ENCODE measurements at places on chromosomes 2 and 18.

- no peak for DNase-seq
These were observed at the start of gene CGREF1 for GRCh38 chr2:27118525-27119329. CGREF1 (minus strand) TSS chr2:27119128; CDS start chr2:27104366, 14,762 bp downstream.

DNA sequence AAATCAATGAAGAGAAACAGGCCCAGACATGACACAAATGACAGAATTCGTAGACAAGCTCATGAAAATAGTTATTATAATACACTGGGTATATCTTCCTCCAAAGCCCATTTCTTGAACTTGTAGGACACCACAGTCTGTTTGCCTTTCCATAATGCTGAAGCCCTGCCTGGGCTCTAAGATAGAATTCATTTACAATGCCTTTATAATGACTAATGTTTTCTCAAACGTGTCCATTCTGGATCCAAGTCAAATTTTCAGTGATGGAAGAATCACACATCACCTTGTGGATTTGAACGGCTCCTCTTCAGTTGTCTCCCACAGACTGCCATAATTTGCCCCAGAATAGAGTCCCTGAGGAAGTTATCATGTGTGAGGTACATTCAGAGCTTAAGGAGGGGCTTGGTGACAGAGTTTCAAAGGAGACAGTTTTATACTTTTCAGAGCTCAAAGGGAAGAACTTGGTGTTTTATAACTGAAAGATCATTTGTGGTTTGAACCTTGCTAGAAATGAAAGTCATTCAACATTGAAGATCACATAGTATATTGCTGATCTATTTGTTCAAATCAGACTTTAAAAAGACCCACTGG lies 38.2 kb downstream of the CASP8 start:
- DNase-seq: no peak

DNA sequence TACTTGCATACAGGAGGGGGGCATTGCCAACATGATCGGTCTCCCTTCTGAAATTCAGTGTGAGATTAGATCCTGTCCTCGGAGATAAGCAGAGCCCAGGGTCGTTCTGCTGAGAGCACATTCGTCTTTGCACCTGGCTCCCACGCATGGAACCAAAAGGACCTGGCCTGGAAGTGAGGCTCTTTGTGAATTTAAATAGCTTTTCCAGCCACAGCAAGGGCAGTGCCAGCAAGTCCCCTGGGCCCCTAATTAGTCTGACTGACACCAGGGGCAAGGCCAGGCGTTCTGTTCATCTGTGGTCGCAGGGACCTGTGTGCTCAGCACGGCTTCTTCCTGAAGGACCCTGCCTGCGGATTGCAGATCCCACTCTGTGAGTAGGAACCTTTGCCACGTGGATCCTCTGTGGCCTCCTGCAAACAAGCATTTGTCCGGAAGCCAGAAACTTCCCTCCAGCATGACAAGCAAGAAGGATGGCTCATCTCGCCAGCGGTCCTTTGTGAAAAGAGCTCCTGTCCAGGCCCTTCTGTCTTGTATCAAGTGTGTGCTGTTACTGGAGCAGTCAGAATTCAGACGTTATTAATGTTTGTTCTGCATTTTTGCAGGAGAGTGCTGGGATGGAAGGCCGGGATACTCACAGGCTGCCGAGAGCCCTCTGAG lies 128.7 kb downstream of the TPO start:
- no peak for DNase-seq

DNA sequence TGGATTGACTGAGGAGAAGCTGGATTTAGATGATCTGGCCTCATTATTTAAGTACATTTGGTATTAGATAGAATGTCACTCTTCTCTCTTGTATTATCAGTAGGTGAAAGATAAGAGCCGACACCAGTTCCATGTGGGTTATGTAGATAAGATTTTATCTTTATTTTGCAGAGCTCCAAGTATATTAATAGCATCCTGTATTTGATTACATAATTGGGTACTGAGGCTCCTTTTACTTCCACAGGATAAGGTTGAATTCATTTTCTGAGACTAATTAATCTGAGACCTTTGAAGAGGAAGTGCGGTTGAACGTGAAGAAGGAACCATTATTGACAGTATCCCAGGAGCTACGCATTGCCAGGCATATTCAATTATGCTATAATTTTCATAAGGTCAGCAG lies 32.8 kb upstream of the CD226 start:
- DNase-seq: no peak

- no peak for DNase-seq
These were observed 114.9 kb upstream of the AGAP1 start for GRCh38 chr2:235378944-235379343.

- no peak for DNase-seq
These were observed 186.8 kb downstream of the ZNF521 start for GRCh38 chr18:25164848-25165811.

DNA sequence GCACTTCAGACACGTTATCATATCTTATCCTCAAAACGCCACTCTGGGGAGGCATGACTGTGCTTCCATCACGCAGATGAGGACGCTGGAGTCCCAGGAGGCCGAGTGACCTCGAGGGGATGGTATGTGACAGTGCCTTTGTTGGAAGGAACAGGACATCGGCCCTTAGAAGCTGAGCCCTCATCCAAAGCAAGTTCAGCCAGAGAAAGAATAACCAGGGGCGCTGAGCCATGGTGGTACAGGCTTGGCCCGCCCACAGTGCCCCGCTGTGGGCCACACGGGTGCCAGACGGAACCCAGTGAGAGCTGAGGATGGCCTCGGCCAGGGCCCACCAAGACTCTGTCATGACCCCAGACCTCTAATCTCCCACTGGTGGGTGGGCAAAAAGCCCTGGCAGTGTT lies 31.3 kb downstream of the HS1BP3 start:
- DNase-seq: no peak

DNA sequence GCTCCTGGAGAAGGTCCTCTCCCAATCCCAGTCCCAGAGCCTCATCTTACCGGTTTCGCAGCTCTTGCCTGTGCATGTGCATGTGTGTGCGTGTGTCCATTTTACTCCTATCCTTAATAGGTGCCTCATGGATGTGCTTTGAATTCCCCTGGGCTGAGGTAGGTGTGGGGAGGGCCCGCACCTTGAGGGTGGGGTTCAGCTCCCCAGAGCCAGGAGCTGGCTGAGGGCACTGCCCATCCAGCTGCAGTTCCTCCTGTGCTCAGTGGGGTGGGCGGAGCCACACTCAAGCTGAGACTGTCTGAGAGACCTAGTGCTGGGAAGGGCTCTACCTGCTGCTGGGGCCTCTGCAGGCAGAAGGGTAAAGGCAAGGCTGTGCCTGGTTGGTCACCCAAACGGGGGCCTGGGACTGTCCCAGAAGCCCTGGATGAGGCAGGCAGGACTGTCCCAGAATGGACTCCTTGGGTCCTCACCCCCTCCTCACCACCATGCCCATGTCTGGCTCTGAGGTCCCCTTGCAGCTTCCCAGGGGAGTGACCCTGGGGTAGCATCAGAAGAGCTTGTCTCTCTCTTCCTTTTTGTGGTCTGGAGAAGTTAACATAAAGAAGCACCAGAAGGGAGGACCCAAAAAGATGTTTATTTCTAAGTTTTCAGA lies 8.9 kb downstream of the GDF7 start:
- DNase-seq: no peak

GRCh38 chr2:138712212-138712979 lies 67.8 kb downstream of the NXPH2 start:
- DNase-seq: no peak

- DNase-seq: no peak
These were observed 121.0 kb downstream of the RAPGEF4 start for GRCh38 chr2:172856606-172857005.

DNA sequence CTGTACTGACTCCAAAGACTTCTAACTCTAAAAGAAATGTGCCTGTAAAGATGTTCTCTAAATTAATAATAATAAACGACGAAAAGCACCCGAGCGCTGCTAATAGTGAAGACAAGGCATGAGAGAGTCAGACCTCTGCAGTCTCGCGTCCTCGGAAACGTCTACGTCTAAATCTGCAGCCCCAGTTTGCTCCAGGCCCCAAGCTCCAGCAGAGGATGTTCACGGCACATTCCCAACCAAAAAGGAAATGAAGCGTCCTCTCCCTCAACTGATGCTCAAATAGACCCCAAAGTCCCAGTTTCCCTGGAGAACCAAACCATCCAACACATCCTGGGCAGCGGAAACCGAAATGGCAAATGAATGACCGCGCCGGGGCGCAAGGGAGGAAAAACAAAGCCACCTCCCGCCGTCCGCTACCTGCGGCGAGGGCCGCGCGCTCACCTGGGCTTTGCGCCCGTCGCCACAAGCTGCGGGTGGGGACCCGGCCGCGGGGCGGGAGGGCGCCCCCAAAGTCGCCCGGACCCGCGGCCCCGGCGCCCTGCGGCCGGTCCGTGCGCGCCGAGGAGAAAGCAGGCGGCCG lies 47.1 kb upstream of the CCDC150 start:
- no peak for DNase-seq

- DNase-seq: no peak
These were observed 1.6 kb upstream of the PSTPIP2 start for GRCh38 chr18:46073474-46074331.

GRCh38 chr2:175187378-175187777 lies 5.9 kb upstream of the ATP5MC3 start:
- DNase-seq: no peak

- DNase-seq: no peak
These were observed 37.5 kb upstream of the SERPINB2 start for GRCh38 chr18:63850020-63850419.

DNA sequence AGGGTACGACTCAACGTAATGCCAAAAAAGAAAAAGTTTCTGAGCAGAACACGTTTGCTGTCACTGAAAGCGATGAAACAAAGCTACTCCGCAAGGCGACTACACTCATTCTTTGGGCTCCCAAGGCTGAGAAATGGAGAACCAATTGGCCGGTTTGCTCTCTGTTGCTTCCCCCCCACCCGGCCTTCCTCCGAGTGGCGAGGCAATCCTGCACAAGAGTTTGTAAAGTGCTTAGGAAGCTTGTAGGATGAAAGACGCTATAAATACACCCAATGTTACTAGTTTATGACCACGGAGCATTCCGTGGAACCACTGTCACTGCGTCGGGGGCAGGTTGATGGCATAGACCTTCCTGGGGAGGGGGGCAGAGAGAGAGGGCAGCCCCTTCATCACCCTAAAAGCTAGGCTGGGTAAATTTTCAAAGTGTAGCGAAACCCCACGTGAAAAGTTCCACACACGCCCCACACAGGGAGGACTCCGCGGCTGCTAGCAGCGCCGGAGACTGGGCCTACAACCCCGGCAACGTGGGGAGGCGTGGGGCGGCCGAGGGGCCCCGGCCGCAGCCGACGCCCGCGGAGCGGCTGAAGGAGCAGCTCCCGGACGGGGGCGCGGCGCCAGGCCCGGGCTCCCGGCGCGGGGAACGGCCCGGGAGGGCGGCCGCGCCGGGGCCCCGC lies 915 bp downstream of the CUL3 start:
- DNase-seq: peak; percentile 7

Measured in NK-92 treated with Interleukin-12 subunit alpha and Interleukin-12 subunit beta, amount 100 ng/mL, for 24 hours (cell line).